Bone marrow (tissue), 2 donors: ENCODE measurements at places on chromosomes 11 and 22.

DNA sequence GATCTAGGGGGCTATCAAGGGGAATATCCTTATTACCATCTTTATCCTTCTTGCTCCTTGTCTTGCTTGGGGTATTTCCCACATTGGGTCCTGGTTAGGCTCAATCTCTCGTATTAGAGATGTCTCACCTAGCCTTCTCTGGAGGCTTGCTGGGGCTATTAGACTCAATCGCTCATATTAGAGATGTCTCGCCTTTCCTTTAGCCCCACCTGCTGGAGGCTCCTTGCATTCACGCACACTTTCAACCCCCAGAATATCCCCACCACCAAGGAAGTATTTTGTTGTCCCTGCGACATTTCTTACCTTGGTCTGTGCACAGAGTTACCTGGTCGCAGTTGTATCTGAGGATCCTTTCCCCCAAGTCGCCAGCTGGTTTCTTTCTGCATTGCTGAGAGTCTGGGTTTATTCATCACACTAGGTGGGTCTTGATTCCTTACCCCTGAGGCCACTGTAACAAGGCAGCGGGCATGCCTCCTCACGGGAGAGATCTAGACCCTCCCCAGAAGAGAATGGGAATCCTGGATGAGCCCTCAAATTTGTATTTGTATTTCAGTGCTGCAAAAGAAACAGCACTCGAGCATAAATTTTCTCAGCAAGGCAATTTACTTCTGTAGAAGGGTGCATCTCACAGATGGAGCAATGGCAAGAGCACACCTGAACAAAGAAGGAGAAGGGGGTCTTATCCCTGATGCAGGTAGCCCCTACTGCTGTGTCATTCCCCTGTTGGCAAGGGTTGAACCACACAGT is 15.9 kb upstream of the HYLS1 start:
- no peak for DNase-seq

GRCh38 chr11:79447038-79447786 is 6.4 kb upstream of the TENM4 start:
- DNase-seq, result no peak

- DNase-seq, result no peak
Measured at GRCh38 chr22:43039800-43040199, 24.9 kb upstream of the PACSIN2 start.

GRCh38 chr22:27238935-27239510 is 562.5 kb downstream of the MN1 start:
- no peak for DNase-seq

DNA sequence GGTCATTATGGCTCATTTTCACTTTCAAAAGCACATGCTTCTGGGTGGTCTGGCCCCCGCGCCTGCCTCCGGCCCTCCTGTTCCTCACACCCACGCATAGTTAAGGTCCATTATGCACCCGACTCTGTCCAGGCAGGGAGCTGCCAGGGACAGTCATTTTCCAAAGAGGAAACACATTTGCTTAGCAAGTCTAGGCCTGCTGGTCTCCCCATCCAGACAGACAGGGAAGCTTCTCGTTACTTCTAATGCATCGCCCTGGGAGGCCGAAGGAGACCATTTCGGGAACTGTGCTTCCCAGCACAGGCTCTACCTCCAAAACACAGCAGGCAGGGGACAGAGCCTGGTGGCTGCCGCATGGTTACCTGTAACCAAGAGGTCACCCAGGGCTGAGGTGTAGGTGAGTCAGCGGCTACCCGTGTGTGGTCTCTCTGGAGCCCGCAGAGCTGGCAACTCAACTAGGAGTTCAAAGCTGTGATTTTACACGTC is 87.1 kb upstream of the SHANK2 start:
- DNase-seq, result no peak

DNA sequence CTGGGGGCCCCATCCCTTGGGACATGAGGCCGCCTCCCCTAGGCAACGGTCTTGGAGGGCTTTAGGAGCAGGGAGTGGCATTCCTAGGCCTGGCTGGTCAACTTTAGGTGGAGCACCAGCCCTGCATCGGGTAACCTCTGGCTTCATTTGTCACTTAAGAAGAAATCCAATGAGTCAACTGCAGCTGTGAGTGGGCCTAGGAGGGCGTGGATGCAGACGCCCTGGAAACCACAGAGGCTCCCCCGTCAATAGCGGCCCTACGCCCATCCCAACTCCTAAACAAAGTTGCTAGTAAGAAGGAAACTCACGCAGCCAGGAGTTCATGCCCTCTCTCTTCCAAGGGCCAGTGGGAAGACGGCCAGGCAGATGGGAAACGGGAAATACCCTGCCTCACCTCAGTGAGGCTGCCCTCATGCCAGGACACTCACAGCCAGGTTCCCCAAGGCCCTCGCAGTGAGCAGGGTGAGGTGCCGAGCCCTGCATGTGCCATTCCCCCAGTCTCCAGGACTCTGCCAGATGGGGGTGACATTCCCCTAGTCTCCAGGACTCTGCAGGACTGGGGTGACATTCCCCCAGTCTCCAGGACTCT is 20.8 kb downstream of the BID start:
- no peak for DNase-seq

DNA sequence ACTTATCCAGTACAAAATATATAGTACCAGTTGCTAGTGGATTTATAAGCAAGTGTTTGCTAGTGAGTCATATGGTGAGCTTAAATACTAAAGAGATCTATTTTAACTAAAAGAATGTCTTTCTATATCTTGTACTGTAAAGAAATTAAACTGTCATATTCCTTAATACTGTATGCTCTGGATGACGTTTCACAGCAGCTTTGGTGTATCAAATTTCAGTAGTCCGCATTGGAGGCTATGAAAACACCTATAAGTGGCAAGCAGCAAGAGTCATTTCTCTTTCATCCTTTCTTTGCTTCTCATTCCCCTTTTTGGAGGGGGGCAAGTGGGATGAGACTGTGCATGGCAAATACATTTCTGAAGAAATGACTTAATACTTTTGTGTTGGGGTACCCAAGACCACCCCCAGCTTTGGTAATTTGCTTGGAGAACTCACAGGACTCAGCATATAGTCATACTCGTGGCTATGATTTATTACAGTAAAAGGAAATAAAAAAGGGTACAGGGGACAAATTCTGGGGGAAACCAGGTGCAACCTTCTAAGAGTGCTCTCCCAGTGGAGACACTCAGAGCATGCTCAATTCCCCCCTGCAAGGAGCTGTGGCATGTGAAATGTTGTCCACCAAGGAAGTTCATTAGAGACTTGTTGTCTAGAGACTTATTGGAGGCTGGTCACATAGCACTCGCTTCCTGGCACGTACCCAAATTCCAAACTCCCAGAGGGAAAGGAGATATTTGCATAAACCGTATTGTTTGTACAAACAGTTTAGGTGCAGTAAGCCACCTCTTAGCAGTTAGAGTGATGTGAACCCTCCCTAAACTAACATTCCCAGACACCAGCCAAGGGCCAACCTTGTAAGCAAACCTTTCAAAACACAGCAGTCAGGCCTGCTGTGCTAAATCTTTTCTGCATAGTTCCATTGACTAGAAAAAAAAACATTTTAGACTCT is 210.8 kb downstream of the PGR start:
- DNase-seq, result no peak

DNA sequence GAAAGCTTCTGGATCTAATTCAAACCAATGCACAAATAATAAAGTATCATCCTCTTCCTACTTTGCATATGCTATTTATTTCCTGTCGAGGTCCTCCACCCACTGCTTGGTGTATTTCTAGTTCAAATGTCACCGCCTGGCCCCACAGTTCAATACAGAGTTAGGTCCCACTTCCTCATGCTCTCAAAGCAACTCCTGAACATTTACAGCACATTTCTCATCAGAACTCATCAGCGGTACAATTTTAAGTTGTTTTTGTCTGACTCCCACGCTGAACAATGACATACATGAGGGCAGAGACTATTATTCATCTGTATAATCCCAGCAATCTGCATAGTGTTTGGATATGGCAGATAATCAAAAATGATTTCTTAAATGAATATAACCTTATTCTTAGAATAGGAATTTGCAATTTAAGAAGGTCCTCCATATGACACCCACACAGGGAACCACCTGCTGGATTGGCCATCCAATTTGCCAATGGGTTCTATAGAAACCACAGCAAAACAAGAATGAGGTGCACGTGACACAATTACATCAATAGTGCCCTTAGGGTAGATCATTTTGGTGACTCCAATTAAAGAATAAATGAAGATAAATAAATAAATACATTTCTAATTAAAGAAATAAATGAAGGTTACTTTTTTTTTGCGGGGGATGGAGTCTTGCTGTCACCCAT is 54.2 kb downstream of the SLC25A17 start:
- DNase-seq, result no peak

- DNase-seq, result no peak
Measured at GRCh38 chr22:42363892-42364291, 68.3 kb downstream of the NFAM1 start.
